ENCODE measurements at places on chromosomes 11 and 22.

- DNase-seq = no peak
Observed at GRCh38 chr11:102950622-102951081, 4.9 kb downstream of the MMP13 start.

DNA sequence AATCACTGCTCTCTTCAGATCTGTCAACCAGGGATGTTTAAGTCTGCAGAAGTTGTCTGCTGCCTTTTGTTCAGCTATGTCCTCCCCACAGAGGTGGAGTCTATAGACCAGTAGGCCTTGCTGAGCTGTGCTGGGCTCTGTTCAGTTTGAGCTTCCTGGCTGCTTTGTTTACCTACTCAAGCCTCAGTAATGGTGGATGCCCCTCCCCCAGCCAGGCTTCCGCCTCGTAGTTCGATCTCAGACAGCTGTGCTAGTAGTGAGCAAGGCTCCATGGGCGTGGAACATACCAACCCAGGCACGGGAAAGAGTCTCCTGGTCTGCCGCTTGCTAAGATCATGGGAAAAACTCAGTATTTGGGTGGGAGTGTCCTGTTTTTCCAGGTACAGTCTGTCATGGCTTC, 27.6 kb upstream of the CASP12 start:
- no peak for DNase-seq

DNA sequence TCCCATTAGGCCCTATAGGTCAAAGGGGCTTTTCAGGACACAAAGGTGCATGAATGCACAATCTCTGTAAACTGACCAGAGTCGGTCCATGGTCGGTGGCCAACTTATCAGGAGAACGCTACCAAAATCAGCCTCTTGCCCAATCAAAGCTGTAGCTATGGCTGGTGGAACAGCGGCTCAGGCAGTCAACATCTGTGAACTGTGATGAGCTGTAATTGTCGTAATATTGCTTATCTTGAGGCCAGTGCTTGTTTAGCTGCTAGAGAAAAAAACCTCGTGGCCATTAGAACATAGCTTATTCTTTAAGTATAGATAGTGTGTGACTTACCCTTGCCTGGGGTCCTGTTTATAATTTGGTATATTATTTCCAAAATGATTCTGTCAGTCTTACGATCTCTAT, 14.4 kb upstream of the CHST1 start:
- DNase-seq = no peak

- DNase-seq = no peak
Observed at GRCh38 chr22:31233001-31233400, 20.9 kb downstream of the LIMK2 start.

DNA sequence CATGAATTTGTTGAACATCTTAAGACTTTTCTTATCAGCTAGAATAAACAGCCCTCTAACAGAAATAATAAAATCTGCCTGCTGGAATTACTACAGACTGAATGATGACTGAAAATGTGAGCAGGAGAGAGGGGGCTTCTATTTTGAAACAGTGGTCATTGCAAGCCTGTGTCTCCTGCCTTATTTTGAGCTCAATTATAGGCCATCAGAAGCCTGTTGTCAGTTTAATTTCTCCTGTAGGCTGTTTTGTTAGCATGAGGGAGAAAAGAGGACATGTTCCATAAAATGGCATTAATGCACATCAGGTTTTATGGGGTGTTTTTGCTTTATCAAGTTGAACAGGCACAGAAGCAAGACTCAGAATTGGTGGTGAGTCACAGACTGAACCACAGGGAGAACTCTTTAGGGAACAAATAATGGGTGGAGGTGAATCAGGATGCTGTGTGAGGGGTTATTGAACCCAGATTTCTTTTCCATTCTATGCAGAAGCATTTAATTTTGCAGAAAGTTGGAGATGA, 129.1 kb downstream of the PARVA start:
- DNase-seq = no peak

DNA sequence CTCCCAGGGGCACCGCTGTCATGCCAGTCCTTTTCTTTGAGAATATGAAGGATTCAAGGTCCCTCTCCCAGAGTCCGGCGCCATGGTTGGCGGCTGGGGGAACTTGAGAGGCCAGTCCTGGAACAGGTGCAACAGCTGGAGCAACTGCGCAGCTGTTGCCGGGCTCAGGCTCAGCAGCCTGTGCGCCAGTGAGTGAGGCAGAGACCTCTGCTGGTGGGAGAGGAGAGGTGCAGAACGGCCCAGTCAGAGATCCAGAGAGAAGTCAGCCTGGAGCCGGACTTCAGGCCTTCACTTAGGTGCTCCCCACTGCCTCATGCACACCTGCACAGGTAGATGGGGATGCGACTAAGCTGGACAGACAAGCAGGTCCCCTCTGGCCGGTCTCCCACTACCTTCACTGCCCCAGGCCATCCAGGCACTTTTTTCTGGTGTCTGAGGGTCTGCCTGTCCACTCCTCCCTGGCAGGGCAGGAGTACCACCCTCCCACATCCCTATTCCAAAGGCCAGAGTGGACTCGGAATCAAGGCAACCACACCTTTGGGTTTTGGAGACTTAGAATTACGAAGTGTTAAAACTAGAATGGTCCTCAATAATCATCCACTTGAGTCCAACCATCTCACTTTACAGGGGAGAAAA, 4.6 kb downstream of the CHRDL2 start:
- DNase-seq = peak; percentile 8

- no peak for DNase-seq
Observed at GRCh38 chr22:32723643-32724042, 77.9 kb upstream of the TIMP3 start.

DNA sequence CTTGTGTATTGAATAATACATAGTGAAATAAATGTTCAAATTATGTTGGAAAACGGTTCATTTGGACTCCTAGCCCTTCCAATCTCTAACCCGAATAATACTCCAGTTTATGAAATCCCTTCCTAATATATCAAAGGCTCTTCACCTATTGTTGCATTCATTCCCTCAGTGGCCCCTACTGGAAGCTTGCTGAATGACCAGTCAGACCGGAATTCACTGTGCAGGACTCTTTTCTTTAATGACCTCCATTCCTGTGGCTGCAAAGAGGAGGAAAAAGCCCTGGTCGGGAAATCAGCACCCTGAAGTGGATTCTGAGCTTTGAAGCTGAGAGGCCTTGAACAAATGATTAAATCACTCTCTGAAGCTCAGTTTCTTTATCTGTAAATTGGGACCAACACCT, 19.1 kb upstream of the RCN1 start:
- no peak for DNase-seq

DNA sequence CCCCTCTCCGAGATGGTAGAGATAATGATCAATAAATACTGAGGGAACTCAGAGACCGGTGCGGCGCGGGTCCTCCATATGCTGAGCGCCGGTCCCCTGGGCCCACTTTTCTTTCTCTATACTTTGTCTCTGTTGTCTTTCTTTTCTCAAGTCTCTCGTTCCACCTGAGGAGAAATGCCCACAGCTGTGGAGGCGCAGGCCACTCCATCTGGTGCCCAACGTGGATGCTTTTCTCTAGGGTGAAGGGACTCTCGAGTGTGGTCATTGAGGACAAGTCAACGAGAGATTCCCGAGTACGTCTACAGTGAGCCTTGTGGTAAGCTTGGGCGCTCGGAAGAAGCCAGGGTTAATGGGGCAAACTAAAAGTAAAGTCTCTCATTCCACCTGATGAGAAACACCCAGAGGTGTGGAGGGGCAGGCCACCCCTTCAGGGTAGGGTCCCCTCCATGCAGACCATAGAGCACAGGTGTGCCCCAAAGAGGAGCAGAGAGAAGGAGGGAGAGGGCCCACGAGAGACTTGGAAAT, 43.2 kb downstream of the IGLL1 start:
- no peak for DNase-seq

DNA sequence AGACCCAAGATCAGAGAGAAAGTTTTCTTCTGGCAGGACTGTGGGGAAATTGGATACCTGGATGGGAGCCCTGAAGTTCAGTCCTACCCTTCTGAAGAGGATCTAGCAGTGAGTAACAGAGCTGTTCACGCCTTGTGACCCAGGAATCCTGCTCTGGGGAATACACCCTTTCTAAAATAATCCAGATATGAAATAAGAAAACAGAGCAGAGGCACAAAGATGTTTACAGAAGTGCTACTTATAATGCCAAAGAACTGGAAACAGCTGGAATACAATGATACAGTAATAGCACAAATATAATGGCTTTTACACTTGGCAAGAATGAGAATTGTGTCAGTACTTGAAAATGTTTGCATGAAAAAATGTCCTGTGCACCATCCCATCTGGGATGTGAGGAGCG, 304.0 kb upstream of the NARS2 start:
- DNase-seq = no peak

DNA sequence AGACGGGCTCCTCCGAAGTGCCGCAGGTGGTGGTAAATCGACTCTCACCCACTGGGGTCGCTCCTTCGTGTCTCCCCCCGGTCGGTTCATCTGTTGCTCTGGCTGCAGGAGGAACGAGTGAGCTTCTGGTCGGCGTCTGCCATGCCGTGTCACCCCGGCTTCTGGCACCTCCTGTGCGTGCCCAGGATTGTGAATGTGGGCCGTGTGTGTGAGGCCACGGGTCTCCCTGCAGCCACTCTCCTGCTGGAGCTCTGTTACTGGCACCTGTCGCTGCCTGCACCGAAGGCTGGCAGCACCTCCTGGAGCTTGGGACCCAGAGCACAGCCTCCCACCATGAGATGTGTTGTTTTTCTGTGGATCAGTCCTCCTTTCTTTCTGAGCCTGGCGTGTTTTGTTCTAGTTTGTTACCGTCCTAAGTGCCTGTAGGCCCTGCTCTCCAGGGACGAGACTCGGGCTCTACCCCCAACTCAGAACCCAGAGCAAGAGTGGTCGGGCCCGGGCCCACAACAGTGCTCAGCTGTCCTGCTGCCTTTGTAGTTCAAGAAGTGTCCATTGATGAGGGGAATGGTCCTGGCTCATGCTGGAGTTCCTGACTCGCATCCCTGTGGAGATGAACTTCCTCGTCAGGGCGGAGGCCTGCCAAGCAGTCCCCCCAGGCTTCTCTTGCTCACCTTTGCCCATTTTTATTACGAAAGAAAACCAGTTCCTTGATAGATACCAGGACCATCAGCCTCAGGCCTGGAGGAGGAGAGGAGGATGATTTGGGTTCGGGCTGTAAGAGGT, 66.6 kb downstream of the MED15 start:
- DNase-seq = no peak

GRCh38 chr11:36211761-36212430, 77.3 kb downstream of the COMMD9 start:
- DNase-seq = no peak

GRCh38 chr22:19769393-19769715, 8.8 kb downstream of the TBX1 start:
- no peak for DNase-seq

GRCh38 chr11:107769189-107769588, 57.3 kb upstream of the SLN start:
- no peak for DNase-seq

- DNase-seq = no peak
Observed at GRCh38 chr22:34866081-34866480, 199.9 kb upstream of the ISX start.

- no peak for DNase-seq
Observed at GRCh38 chr22:23212061-23213021, 32.0 kb downstream of the BCR start.

DNA sequence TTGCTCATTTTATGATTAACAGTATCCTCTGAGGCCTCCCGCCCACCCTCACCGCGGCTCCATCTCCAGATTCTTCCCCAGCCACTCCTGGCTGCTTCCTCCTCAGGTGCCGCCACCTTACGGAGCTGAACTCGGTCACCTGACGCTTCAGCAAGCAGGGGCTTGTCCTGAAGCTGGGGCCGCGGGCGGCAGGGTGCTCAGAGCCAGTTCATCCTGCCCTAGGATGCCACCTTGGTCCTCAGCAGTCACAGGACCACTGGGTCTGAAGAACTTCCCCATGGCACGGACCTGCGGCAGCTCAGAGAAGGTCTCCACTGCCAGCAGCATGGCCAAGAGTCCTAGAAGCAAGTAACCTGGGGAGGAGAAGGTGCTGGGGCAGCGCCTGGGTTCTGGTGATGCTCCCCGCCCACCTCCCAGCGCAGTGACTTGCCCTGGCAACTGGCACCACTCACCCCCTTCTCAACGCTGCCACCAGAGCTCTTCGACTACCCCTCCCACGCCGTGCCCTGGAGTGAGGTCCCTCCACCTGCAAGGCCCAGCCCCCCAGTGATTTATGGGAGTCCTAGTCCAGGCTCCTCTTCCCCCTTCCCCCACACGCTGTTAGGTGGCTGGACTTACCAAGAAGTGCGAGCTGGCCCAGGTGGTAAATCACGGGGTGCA, 2.6 kb downstream of the KCNK7 start:
- DNase-seq = no peak

DNA sequence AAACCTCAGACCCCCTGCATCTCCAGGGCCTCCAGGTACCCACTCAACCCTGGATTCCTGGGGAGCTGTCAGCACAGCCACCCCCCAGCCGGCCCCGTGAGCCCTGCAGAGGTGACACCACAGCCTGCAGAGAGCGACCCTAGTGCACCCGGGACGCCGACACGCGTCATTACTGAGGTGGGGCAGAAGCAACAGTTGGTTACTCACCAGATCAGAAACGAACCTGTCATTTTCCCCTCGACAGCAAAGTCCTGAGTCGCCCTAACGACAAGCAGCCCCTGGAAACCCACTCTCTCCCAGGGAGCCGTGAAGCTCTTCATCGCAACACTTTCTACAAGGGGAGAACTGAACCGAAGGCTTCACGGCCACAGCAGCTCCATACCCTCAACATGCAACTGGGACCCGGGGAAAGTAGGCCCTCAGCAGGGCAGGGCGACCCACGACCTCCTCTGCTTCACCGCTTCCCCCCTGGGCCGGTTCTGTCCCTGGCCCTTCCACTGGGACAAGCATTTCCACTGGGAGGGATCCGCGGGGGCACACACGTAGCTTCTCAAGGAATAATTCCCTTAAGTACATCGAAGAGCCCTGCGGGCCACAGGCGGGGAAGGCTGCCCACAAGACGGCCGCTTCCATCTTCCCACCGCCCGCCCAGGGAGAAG, 1.6 kb downstream of the BRD1 start:
- DNase-seq = peak; percentile 36

DNA sequence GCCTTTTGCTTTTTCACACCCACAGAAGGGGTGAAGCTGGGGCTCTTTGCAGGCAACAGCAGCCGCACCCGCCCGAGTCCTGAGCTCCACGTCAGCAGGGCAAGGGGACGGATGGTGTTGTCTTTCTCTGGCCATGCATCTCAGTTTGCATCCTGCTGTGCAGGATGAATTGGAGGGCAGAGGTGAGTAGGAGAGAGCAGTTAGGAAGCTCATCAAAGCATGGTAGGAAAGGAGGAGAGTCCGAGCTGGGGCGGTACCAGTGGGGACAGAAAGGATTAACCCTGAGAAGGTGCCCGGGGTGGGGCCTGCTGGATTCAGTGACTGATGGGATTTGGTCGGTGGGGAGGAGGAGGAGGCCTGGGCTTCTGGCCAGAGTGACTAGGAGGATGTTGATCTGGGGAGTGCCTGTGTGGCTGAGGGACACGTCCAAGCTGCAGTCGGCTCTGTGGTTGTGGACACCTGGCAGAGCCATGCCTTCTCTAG, 14.6 kb downstream of the FAM83F start:
- DNase-seq = no peak
